ENCODE measurements at places on chromosomes 16 and 17. TPM values are rescaled to one million over a fixed set of nuclear protein-coding genes. Genes with fewer than 3 reads are reported as not detected.

SYT17 gene
- 30.5 TPM for total RNA-seq

MC1R gene
- total RNA-seq = 8.4 TPM

GRCh38 chr17:48722915-48723422 lies at the start of gene PRAC2:
Gene PRAC2 (plus strand): TSS chr17:48723185. CDS start chr17:48724411, 1,226 bp downstream.
- H3K27me3 ChIP-seq = peaks cover 94% of the 10 kb centered on the region
- peaks cover 16% of the 10 kb centered on the region for H3K4me1 ChIP-seq
- no peaks in the 10 kb centered on the region for H3K36me3 ChIP-seq
- peak within 1 kb of the TSS; percentile 6 for H3K4me3 ChIP-seq

- no peak overlapping the region for H3K4me3 ChIP-seq
- no peaks in the 10 kb centered on the region for H3K36me3 ChIP-seq
- DNase-seq = no peak
- no peaks in the 10 kb centered on the region for H3K4me1 ChIP-seq
- no peaks in the 10 kb centered on the region for H3K27me3 ChIP-seq
Observed at GRCh38 chr16:81873206-81873605, 94.1 kb downstream of the PLCG2 start.

DNA sequence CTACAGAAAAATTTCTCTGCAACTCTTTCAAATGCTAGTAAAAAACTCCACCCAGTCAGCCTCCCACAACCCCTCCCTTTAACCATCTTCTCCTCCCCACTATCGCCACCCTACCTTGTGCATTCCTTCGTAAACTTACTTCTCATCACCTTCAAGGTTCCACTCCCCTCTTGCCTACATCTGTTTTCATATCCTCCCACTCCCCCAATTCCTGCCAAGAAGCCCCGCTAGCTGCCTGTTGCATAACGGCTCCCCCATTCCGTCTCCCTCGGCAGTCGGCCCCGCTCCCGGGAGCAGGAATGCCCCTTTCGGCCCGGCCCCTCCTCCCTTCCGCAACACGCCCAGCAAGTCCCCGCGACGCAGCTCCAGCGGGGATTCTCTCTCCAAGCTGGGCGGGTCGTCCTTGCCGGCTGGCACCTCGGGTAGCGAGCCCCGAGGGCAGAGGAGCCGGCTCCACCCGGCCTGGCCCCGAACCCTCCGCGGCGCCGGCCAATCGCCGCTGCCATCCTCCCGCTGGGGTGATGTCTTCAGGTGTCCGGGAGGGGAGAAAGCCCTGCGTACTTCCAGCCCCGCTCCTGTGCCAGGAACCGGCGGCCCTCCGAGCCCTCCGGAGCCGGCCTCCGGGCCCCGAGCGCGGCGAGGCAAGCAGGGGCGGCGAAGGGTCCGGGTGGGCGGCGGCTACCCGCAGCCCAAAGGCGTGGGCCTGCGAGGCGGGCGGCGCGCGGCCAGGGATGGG lies 1.5 kb downstream of the PHLPP2 start:
- peak overlapping the region; percentile 79 for H3K4me3 ChIP-seq
- peak overlapping the region; percentile 95 for H3K27ac ChIP-seq
- no peaks in the 10 kb centered on the region for H3K27me3 ChIP-seq
- peaks cover 47% of the 10 kb centered on the region for H3K4me1 ChIP-seq
- no peaks in the 10 kb centered on the region for H3K36me3 ChIP-seq
- peak; percentile 85 for DNase-seq

- H3K4me1 ChIP-seq = no peaks in the 10 kb centered on the region
- H3K27me3 ChIP-seq = no peaks in the 10 kb centered on the region
- H3K27ac ChIP-seq = no peak overlapping the region
- DNase-seq = no peak
- no peaks in the 10 kb centered on the region for H3K36me3 ChIP-seq
Observed at GRCh38 chr16:48350736-48351135, 34.5 kb downstream of the SIAH1 start.

EEF2K gene
- total RNA-seq = 39.6 TPM

DNA sequence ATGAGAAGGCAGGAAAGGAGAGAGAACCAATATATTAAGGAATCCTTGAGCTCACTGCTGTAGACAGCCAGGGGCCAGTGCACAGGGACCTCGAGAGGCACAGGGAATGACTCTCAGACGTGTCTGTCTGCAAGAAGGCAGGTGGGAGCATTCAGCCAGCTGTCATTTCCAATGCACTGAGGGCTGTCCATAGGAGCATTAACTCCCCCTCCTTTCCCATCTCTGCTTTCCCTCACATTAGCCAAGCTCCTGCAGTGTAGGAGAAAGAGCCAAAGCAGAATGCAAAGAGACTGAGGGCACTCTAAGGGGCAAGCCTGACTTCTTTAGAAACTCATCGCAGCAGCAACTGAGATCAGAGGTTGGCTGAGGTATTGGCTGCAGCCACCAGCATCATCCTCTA lies 218.3 kb downstream of the CDH13 start:
- no peak for DNase-seq
- H3K4me3 ChIP-seq = no peak overlapping the region
- no peaks in the 10 kb centered on the region for H3K4me1 ChIP-seq
- no peaks in the 10 kb centered on the region for H3K36me3 ChIP-seq
- H3K27me3 ChIP-seq = no peaks in the 10 kb centered on the region

GRCh38 chr17:81902023-81902652 lies at the start of gene NPB:
Gene NPB (plus strand): TSS chr17:81902238. CDS start chr17:81902278, 40 bp downstream.
- peaks cover 63% of the 10 kb centered on the region for H3K36me3 ChIP-seq
- H3K4me3 ChIP-seq = peak within 1 kb of the TSS; percentile 41
- no peaks in the 10 kb centered on the region for H3K27me3 ChIP-seq
- peak; percentile 68 for DNase-seq
- no peaks in the 10 kb centered on the region for H3K4me1 ChIP-seq

ALDH3A2 gene
- total RNA-seq = 321 TPM

GRCh38 chr17:70128727-70129238 lies 40.5 kb upstream of the KCNJ2 start:
- no peaks in the 10 kb centered on the region for H3K4me1 ChIP-seq
- H3K27ac ChIP-seq = no peak overlapping the region
- H3K36me3 ChIP-seq = no peaks in the 10 kb centered on the region

ABI3 gene
- total RNA-seq = 4.9 TPM

- H3K4me3 ChIP-seq = no peak overlapping the region
- H3K27me3 ChIP-seq = no peaks in the 10 kb centered on the region
- no peaks in the 10 kb centered on the region for H3K36me3 ChIP-seq
- DNase-seq = no peak
- H3K27ac ChIP-seq = no peak overlapping the region
Observed at GRCh38 chr17:39828443-39828842, 35.7 kb downstream of the IKZF3 start.

- no peak overlapping the region for H3K27ac ChIP-seq
- no peaks in the 10 kb centered on the region for H3K36me3 ChIP-seq
- DNase-seq = no peak
- H3K4me1 ChIP-seq = peaks cover 44% of the 10 kb centered on the region
Observed at GRCh38 chr17:31560616-31561235, 169.3 kb downstream of the RAB11FIP4 start.

DNA sequence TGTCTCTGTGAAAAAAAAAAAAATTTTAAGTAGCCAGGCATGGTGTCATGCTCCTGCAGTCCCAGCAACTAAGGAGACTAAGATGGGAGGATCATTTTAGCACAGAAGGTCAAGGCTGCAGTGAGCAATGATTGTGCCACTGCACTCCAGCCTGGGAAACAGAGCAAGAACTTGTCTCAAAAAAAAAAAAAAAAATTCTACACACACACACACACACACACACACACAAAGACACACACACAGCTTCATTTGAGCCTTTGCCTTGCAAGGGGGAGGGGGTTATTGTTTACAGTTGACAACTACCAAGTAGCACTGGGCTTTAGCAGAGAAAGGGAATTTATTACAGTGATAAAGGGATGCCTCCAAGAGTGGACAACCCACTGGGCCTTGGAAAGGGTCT lies 4.9 kb upstream of the POLR3E start:
- no peaks in the 10 kb centered on the region for H3K27me3 ChIP-seq
- H3K4me1 ChIP-seq = no peaks in the 10 kb centered on the region
- H3K27ac ChIP-seq = no peak overlapping the region
- no peak for DNase-seq
- no peak overlapping the region for H3K4me3 ChIP-seq
- no peaks in the 10 kb centered on the region for H3K36me3 ChIP-seq

ITGB3 gene
- total RNA-seq = 7.6 TPM

SMIM5 gene
- not detected for total RNA-seq

- peak overlapping the region; percentile 82 for H3K27ac ChIP-seq
- peaks cover 7% of the 10 kb centered on the region for H3K4me1 ChIP-seq
- DNase-seq = no peak
- H3K36me3 ChIP-seq = no peaks in the 10 kb centered on the region
Observed at GRCh38 chr17:77089124-77089490, 51.7 kb upstream of the SEC14L1 start.

MYO15B gene
- total RNA-seq = 1,314 TPM

DNA sequence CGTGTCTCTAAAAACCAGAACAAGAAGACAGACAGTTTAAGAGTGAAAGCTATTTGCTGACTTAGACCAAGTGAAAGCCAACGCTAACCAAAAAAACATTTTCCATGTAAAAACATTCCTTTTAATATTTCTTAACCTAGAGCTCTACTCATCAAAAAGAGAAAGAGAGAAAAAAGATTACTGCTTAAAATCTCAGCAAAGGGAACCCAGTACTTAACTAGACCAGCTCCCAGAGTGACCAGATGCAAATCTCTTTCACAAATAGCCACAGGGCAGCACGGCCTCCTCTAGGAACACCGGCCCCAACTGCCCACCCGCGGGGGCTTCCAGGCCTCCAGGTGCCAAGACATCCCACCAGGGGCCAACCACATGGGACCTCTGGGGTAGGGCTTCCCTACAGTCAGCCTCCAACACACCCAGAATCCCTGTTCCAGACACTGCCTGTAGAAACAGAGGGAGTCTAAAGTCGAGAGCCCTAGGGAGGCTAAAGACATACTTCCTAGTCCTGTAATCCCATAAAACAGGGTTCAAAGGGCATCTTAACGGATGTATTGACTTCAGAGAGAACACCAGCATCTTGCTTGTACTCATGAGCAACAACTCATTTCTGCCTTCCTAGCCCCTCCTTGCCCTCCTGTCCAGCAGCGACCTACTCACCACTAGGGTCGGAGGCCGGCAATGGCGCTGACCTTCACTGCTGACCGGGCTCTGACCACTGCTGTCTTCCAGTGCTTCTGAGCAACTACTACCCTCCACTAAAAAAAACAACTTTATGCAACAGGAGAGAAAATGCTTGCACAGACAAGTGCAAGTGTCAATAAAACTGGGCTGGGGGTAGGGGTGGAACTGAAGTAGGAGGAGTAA lies 21.3 kb downstream of the ZCCHC14 start:
- peak overlapping the region; percentile 82 for H3K27ac ChIP-seq
- H3K27me3 ChIP-seq = no peaks in the 10 kb centered on the region
- no peak for DNase-seq
- peaks cover 55% of the 10 kb centered on the region for H3K4me1 ChIP-seq

LGALS9B gene
- 2.1 TPM for total RNA-seq

GRCh38 chr17:187130-187529 lies 5.7 kb upstream of the DOC2B start:
- H3K36me3 ChIP-seq = no peaks in the 10 kb centered on the region
- no peaks in the 10 kb centered on the region for H3K4me1 ChIP-seq
- H3K27me3 ChIP-seq = no peaks in the 10 kb centered on the region
- no peak overlapping the region for H3K4me3 ChIP-seq

ELOB gene
- 219 TPM for total RNA-seq

DNA sequence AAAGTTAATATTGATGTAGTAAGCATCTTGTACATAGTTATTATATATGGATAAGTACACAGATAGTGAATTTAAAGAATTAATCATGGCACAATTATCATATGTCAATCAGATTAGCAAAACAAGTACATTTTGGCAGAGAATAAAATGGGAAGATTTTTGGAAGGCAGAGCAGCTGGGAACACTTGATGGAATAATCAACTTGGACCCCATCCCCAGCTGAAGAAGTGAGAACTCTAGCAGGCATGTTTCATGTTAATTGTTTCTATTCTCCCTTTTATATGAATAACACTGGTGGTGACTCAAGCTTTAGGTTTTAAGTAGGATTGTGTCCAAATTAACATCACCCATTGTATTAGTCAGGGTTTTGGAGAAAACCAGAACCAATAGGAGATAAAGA lies 198.7 kb downstream of the KCNJ2 start:
- no peak overlapping the region for H3K27ac ChIP-seq
- no peaks in the 10 kb centered on the region for H3K27me3 ChIP-seq
- no peaks in the 10 kb centered on the region for H3K36me3 ChIP-seq
- no peak for DNase-seq
- no peak overlapping the region for H3K4me3 ChIP-seq

CES5A gene
- total RNA-seq = not detected

MYH13 gene
- not detected for total RNA-seq

- H3K4me3 ChIP-seq = peak overlapping the region; percentile 85
- no peak for DNase-seq
- H3K27ac ChIP-seq = peak overlapping the region; percentile 85
Observed at GRCh38 chr17:80219763-80220053, 425 bp downstream of the SGSH start.

DNA sequence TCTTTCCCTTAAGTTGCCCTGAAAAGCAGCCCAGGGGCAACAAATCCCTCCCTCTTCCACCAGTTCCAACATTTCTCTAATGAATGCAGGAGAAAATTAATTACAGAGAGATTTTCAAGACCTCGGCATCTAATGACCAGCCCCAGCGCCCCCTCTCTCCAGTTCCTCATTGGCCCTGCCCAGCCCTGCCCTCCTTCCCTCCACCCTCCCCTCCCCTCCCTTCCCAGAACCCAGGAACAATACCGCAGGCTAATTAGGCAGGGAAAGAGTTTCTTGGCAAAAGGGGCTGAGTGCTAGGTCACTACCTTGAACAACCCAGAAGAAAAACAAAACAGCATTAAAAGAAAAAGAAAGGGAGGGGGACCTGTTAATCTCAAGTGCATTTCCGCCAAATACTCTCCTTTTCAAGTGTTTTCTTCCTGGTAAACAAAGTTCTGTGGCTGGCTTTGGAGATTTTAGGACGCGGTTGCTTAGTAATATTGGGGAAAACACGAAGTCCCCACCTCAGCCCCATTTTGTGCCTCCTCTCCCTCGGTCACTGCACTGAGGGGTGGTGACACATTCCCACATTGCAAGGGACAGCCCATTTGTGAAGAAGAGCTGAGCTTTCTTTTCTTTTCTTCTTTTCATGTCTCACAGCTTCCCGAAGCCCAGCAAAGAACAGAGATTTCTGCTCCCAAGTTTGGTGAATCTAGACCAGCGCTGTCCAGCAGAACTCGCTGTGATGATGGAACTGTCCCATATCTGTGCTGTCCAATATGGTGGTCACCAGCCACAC lies 215.4 kb downstream of the SOX9 start:
- H3K4me3 ChIP-seq = no peak overlapping the region
- no peaks in the 10 kb centered on the region for H3K27me3 ChIP-seq
- DNase-seq = no peak
- no peak overlapping the region for H3K27ac ChIP-seq

- H3K36me3 ChIP-seq = no peaks in the 10 kb centered on the region
- H3K4me3 ChIP-seq = peak overlapping the region; percentile 17
- no peaks in the 10 kb centered on the region for H3K27me3 ChIP-seq
- H3K4me1 ChIP-seq = no peaks in the 10 kb centered on the region
- H3K27ac ChIP-seq = no peak overlapping the region
Observed at GRCh38 chr17:50452630-50453300, 15.9 kb downstream of the CHAD start.

DNA sequence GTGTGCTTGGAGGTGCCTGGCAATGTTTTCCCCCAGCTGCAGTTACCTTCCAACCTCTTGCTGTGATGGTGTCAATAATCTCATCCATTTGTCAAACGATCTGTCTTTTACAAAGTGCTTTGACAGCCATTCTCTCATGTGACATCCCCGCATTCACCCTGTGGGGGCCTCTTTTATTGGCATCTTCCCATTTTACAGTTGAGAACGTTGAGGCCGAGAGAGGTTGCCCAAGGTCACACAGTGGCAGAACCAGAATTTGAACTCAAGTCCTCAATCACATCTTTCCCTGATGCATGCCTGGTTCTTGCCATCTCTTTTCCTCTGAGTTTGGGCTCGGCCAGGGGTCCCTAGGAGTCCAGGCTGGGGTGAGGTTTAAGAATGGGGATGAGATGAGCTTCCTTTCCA lies 1.5 kb downstream of the TAOK2 start:
- no peaks in the 10 kb centered on the region for H3K36me3 ChIP-seq
- peak overlapping the region; percentile 88 for H3K4me3 ChIP-seq
- DNase-seq = no peak
- no peaks in the 10 kb centered on the region for H3K27me3 ChIP-seq
- H3K27ac ChIP-seq = no peak overlapping the region
- peaks cover 14% of the 10 kb centered on the region for H3K4me1 ChIP-seq
